ENCODE measurements at places on chromosomes 2 and 18. TPM values are rescaled to one million over a fixed set of nuclear protein-coding genes. Genes with fewer than 3 reads are reported as not detected.

- no peak for DNase-seq
These were observed 722.5 kb downstream of the SOCS6 start for GRCh38 chr18:71011389-71011788.

GRCh38 chr2:51997571-51997970 is 965.6 kb upstream of the NRXN1 start:
- no peak for DNase-seq

- DNase-seq, result no peak
These were observed 3.8 kb upstream of the CDH20 start for GRCh38 chr18:61329398-61329797.

GRCh38 chr2:28901202-28901601 is 6.7 kb downstream of the WDR43 start:
- no peak for DNase-seq

IL1RL1 gene
- total RNA-seq, result 4.8 TPM

ANKMY1 gene
- total RNA-seq, result 21.9 TPM

Data from activated T-helper 1 cell treated with anti-CD3 and anti-CD28 coated beads, Interleukin-12 subunit alpha, Interleukin-12 subunit beta, Interleukin-2, Interleukin-4 antibody, amounts not matched to agents 30 ng/mL and 10 ng/mL and 1 ng/mL, durations not matched to agents 14 hours and 24 hours and 36 hours (primary cell).